Stimulated activated CD8-positive, alpha-beta memory T cell treated with anti-CD3 and anti-CD28 coated beads, Interleukin-2, amount 100 ng/mL, for 48 hours (primary cell): ENCODE measurements at places on chromosomes 16 and 17.

DNA sequence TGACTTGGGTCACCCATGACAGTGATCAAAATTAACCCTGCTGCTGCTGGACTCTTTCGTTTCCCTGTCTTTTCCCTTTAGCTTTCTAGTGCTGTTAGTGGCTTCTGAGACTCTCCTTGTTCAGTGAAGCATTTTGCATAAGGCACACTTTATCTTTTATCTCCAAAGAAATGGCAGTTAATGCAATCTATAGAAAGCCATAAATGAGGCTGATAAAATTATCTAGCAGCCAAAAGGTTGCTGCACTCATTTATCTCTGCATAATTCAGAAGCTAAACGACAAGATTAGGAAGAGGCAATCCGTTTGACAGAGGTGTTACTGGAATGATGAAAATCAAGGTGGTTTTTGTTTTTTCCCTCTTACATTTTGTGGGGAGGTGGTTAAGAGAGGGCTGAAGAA, 1109.5 kb upstream of the EEF2KMT start:
- no peak for DNase-seq

DNA sequence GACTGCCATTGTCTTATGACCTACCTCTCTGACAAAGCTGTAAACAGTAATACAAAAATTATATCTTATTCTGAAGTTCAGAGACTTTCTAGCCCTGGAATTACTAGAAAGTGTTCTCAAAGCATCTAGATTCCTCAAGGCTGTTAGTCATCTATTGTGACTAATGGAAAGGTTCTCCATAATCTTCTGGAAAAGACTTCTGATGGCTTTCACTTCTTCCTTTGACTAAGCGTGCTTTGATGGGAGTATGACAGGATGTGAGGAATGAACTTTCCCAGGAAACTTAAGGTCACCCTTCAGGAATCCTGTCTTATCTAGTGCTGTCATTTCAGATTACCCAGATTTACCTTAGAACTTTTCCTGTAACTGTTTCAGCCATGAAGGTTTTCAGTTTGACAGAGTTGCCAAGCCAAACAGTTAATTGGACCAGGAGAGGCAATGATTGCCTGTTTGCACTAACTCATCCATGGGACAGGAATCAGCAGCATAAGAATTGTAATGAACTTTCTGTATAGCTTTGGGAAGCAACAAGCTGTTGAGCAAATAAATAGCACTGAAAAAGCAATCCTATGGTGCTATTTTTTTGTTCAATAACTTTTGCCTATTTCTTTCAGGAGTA, 43.5 kb downstream of the AP2B1 start:
- no peak for DNase-seq

GRCh38 chr17:60398227-60398959, 6.5 kb upstream of the USP32 start:
- DNase-seq: no peak

DNA sequence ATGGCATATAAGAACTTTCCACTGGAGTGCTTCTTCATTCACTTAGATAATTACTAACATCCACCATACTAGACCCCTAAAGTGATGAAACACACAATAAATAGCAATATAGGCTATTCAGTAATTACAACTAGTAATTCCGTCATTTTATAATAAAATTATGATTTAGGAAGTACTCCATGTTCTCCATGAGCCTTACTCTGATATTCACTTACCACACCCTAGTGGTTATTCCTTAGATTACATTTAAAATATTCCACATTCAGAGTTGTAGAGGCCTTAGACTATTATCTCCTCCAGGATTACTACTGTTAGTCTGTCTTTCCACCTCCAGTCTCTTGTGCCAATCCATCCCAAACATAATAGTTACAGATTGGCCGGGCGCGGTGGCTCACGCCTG, 62.4 kb downstream of the STH start:
- DNase-seq: no peak

GRCh38 chr17:39164675-39165143, 1.3 kb downstream of the ARL5C start:
- DNase-seq: peak; percentile 63

DNA sequence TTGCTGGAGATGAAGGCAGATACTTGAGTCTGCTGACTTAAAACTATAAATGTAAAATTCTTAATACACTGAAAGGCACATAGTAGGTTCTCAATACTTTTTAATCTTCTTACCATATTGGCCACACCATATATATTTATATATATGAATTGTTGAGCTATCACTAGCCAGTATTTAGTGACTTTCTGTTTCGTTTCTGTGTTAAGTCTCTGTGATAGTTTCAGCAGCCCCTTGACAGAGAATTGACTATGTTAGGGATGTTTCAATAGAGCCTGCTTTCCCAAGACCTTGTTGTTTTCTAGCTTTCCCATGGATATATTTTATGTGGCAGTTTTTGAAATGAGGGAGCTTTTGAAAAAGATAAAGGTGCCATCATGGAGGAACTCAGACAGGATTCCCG, 206.5 kb upstream of the GOT2 start:
- DNase-seq: no peak
